ENCODE measurements at places on chromosomes 11 and 22.

DNA sequence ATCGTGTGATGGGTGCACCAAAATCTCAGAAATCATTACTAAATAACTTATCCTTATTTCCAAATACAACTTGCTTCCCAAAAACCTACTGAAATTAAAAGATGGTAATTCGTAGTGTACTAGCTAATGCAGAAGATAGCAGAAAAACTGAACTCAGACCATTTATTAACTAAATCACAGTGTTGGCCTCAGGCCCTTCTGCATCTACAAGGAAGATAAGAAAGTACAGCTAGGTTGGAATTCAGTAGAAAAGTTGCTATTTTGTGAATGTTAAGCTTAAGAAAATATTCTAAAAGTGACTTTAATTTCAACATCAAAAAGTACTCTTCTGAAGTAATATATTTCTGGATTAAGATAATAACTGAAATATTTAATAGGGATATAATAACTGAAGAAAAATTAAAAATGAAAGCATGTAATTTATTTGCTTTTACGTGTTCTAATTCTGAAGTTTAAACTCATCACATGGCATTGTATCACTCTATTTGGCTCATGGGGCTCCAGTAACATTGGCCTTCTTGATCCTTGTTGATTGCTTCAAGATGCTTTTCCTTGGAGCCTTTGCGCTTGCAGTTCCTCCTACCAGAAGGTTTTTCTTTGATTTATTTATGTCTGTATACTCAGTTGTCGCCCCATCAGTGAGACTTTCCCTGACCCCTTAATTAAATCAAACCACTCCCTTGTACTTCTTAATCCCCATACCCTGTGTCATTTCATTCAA is 847.9 kb upstream of the ANO3 start:
- no peak for DNase-seq

- DNase-seq = no peak
These were observed 222.2 kb upstream of the TENM4 start for GRCh38 chr11:79663017-79663416.

- DNase-seq = no peak
These were observed 54.1 kb upstream of the ARHGAP42 start for GRCh38 chr11:100632941-100633452.

DNA sequence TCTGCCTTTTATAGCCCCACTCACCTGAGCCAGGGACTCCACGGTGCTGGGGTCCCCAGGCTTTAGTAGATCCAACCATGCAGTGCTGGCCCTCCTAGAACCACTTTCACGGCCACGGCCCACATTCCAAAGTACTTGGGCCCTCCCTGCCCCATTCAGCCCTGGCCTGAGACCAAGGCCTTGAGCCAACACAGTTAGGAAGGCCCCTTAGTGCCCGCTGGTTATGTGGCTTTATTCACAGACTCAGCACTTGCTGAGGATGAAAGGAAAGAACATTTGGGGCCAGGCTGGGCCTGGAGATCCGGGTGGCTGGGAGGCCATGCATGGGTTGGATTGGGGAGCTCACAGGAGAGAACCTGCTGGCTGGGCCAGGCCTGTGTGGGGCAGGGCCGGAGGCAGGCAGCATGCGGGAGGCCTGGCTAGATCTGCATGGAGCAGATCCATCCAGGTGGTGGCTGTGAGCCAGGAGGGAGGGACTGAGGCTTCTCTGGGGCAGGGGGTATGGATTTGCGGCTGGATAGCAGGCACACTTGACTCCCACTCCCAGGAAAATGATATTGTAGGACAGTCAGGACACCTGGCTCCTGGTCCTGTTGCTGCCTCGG is 12.6 kb downstream of the CHRM1 start:
- DNase-seq = no peak

DNA sequence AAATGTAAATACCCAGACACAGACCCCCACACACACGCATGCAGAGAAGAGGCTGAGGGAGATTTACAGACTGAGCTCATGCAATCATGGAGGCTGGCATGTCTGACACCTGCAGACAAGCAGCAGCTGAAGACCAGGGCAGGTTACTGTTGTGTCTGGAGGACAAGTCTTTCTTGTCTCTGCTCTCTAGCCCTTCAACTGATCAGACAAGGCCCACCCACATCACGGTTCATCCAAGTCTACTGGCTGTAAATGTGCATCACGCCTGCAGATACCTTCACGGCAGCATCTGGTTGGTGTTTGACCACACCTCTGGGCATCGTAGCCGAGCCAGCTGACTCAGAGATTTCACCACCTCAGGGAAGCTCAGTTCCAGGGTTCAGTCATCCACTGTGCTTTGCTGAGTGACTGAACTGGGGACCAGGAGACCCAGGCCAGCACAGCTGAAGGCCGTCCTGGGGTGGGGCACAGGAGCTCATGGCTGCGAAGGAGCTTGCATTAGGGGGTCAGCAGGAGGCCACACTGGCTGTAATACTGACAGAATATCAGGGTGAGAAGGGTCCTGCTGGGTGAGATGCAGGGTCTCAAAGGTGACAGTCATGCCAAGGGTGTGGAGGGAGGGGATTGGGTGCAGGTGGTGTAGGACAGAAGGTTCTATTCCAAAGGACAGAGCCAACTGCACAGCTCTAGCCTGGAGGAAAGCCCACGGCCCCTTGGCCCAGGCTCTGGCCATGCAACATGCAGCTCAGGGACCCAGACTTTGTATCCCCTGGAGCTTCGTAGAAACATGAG is 304.9 kb downstream of the BRD1 start:
- DNase-seq = no peak

DNA sequence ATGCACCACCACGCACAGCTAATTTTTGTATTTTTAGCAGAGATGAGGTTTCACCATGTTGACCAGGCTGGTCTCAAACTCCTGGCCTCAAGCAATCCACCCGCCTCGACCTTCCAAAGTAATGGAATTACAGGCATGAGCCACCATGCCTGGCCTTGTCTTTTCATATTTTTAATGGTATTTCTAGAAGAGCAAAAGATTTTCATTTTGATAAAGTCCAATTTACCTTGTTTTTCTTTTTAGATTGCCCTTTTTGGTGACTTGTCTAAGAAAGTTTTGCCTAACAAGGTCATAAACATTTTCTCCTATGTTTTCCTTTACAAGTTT is 45.5 kb upstream of the MICAL2 start:
- DNase-seq = no peak

DNA sequence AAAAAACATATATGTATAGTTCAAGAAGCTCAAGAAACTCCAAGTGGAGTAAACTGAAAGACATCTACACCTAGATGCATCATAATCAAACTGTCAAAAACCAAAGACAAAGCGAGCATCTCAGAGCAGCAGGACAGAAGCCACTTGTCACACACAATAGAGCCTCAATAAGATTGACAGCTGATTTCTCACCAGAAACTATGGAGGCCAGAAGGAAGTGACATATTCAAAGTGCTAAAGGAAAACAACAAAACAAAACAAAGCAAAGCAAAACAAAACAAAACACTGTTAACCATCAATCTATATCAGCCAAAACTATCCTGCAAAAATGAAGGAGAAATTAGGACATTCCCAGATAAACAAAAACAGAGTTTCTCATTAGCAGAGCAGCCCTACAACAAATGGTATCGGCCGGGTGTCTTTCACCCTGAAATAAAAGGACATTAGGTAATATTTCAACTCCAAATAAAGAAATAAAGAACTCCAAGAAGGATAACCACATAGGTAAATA is 65.8 kb upstream of the SEPTIN5 start:
- no peak for DNase-seq

DNA sequence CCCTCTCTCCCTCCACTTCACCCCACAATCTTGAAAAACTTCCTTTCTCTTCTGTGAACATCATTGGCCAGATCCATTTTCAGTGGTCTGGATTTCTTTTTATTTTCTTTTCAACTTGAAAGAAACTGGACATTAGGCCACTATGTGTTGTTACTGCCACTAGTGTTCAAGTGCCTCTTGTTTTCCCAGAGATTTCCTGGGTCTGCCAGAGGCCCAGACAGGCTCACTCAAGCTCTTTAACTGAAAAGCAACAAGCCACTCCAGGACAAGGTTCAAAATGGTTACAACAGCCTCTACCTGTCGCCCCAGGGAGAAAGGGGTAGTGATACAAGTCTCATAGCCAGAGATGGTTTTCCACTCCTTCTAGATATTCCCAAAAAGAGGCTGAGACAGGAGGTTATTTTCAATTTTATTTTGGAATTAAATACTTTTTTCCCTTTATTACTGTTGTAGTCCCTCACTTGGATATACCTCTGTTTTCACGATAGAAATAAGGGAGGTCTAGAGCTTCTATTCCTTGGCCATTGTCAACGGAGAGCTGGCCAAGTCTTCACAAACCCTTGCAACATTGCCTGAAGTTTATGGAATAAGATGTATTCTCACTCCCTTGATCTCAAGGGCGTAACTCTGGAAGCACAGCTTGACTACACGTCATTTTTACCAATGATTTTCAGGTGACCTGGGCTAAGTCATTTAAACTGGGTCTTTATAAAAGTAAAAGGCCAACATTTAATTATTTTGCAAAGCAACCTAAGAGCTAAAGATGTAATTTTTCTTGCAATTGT is 92.3 kb downstream of the CD44 start:
- no peak for DNase-seq

GRCh38 chr11:61745781-61746441 is 6.5 kb upstream of the MYRF start:
- no peak for DNase-seq

GRCh38 chr11:131300439-131300717 is 70.0 kb upstream of the NTM start:
- no peak for DNase-seq

DNA sequence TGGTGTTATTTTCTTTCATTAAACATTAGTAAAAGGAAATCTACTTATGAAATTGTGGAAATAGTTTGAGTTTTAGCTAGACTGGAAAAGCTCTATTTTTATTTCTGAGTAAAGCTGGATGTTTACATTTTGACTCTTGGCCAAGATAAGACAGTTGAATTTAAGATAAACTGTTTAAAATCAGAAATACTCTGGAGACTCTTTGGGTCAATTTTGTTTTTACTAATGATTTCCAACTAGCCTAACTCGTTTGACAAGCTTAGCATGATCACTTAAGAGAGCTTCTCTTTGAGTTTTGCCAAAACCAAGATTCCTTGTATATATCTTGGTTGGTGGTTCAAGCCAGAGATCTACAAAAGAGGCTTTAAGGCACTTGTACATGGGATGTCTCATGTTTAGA is 724.8 kb upstream of the LUZP2 start:
- DNase-seq = no peak

- no peak for DNase-seq
These were observed 30.0 kb downstream of the BRD1 start for GRCh38 chr22:49797706-49798105.

DNA sequence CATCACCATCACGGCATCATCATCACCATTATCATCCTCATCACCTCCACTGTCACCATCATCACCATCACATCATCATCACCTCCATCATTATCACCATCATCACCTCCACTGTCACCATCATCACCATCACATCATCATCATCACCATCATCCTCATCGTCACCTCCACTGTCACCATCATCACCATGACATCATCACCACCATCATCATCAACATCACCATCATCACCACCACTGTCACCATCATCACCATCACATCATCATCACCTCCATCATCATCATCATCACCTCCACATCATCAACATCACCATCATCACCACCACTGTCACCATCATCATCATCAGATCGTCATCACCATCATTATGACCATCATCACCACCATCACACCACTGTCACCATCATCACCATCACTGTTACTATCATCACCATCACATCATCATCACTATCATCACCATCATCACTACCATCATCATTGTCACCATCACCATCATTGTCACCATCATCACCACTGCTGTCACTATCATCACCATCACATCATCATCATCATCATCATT is 32.8 kb downstream of the PARVG start:
- no peak for DNase-seq

- DNase-seq = no peak
These were observed 60.2 kb upstream of the SORL1 start for GRCh38 chr11:121391914-121392313.

DNA sequence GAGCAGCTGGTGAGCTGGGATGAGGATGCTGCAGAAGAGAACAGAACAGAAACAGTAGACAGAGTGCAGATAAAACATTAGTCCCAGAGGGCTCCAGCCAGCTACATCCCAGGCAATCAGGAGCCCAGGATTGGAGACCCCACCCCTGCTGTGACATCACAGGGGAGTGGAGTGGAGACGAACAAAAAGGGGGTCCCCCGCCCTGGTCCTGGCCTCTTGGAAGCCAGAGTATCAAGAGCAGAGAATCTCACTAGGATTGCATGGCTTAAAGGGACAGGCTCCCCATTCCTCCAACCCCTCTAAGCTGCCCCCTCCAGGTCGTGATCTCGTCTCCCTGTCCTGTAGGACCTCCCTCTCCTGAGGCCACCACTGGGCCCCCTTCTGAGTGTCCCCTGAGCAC is at the start of gene P2RX3:
P2RX3 (plus strand) TSS at position 211 of the 400 bp plus-strand sequence. CDS start 199 bp downstream, outside the sequence.
- no peak for DNase-seq

DNA sequence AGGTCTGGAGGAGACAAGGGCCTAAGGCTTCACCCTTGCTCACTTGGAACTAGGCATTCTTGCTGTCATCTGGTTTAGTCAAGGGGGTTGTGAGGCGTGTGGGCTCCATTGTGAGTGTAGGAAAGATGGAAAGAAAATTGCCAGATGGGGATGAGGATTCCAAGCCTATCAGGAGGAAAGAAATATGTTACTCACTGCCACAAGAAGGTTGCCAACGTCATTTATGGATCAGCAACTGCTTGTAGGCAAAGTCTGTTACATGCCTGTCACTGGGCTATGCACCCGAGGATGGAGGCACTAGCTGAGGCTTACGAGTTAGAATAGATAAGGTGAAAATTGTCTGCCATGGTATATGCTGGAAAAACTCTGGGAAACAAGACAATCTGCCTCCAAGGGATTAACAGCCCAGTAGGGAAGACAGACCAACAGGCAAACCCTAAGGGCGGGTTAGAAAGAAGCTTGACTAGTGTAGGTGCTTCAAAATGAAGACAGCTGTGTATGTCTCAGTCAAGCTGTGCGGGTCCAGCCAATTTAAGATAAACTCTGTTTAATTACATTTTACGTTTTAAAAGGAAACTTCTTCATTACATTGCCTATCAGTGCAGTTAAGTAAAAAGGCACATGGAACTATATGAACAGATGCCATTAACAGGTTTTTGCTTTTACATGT is 47.4 kb downstream of the SNX19 start:
- DNase-seq = no peak

- DNase-seq = no peak
These were observed 7.8 kb downstream of the BCR start for GRCh38 chr22:23187871-23188700.

DNA sequence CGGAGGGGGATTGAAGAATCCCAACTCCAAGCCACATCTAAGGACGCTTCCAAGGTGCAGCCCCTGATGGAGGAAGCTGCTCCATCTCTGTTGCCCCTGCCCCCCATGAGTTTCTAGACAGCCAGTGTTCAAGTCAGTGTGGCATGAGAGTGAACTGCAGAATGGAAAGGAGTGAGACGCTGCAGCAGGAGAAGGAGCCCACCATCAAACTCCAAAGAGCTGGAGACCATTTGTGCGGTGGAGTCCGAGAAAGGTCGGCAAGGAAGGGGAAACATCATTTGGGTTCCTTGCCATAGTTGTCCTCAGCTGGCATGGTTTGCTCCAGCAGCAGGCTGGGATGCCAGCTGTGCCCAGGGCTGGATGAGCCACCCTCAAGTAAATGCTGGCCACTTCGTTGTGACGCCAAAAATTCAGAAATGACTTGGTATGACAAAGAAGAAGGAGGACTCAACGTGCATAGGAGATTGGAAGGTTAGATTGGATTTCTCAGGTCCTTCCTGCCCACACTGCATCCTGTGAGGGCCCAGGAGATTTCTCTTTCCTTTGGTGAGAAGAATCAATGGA is 16.4 kb downstream of the APOL2 start:
- DNase-seq = no peak

GRCh38 chr11:100927579-100927978 is 202.0 kb downstream of the PGR start:
- no peak for DNase-seq

Measured in CD4-positive, alpha-beta T cell treated with Interleukin-6 for 4 hours (primary cell).